ENCODE measurements at places on chromosomes 11 and 22. TPM values are rescaled to one million over a fixed set of nuclear protein-coding genes. Genes with fewer than 3 reads are reported as not detected.

GRCh38 chr11:7846003-7846402 is 49.3 kb upstream of the OR5P2 start:
- DNase-seq = no peak

C22orf31 gene
- not detected for total RNA-seq

- no peak for DNase-seq
These were observed 149.1 kb downstream of the CTTN start for GRCh38 chr11:70547386-70547785.

DNA sequence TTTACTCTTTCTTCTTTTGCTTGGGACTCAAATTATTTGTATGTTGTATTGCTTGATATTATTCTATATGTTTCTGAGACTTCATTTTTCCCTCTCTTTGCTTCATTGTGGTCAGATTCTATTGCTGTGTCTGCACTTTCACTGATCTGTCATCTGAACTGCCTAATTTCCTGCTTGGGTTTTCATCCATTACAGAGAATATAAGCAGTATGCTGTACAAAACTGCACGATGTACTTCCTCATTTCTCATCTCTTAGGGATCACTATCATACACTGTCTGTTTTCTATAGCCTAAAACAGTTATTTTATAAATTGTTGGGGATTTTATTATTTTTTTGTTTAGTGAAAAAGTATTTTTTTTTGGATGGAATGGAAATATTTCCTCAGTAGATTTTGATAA is 736.7 kb upstream of the ANO5 start:
- no peak for DNase-seq

DNA sequence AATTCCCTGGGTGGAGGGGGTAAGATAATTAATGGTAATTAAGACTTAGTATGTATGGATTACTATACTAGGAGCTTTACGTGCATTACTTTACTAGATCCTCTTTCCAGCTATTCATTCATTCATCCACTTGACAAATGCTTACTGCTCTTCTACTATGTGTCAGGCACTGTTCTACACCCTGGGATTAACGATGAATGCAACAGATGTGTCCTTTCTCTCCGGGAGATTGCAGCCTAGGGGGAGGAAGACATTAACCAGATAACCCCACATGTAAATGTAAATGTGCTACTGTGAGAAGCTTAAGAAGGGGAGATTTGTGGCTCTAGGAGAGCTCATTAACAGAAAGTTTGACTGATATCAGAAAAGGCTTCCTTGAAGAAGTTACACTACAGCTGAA is 1.7 kb downstream of the ANKK1 start:
- DNase-seq = no peak

DNA sequence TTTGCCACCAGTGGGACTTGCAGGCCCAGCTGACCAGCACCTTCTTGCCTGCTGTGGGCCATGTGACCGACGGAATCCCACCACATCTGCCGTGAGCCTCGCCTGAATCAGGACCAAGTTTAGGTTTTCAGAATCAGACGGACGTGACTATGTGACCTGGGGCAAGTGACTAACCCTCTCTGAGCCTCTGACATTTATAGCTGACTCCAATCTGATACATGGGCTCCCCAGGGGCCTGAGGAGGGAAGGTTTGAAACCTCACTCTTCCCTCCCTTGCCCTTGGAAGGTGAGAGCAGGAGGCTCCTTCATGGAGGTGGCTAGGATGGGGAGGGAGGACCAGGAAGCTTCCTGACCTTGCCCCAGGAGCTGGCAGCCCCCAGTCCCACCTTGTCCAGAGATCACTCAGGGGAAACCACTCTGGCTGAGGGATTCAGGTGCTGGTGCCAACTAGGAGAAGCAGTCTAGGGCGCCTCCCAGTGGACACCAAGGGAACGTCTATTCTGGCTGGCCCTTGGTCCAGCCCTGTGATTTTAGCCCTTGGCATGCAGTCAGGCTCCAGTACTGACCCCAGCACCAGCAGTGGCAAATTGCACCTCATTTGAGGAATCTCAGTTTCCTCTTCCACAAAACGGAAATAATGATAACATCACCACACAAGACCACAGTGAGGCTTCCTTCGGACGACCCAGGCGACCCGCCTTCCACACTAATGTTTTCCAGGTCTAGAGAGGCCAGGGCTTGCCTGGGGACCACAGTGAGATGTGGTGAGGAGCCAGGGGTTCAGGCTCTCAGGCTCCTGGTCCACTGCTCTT is 47.2 kb upstream of the SYT7 start:
- DNase-seq = no peak

- DNase-seq = no peak
These were observed 10.6 kb downstream of the FREY1 start for GRCh38 chr11:45896422-45896984.

CTSF gene
- total RNA-seq = 195 TPM

C11orf97 gene
- not detected for total RNA-seq

DNA sequence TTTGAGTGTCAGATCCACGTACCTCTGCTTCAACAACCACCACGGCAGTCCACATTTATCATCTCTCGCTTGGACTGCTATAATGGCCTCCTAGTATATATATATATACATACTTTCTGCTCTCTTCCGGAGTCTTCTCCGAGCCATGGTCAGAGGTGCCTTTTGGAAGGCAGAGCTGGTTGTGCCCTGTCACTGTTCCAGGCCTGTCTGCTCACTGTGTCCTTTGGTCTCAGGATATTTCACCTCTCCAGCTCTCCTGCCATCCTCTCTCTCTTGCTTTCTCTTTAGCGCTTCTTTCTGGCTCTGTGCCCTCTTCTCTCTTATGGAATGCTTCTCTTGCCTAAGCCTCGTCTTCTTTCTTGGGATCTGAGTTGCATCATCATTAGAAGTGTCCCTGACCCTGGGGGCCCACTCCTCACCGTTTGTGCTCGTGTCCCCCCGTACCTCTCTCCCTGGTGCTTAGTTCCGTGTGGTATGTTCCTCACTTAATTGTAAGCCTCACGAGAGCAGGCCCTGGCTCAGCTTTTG is 86.1 kb upstream of the RASSF10 start:
- DNase-seq = no peak

DNA sequence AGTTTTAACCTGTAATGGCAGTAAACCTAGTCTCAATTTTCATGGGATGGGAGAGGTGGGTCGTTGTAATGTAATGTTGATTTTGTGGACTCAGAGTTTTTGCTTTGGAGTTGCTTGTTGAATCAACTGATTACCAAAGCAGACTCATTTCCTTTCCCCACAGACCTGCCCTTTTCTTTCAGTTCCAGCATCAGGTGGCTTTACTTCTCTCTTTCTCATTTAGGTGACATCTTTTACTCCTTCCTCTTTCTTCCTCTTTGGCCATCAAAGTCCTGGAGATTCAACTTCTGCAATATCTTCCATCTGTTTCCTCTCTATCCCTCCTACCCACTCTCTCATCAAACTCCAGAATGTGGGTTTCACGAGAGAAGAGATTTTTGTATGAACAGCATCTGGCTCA is 313.9 kb downstream of the TMEM135 start:
- DNase-seq = no peak

DNA sequence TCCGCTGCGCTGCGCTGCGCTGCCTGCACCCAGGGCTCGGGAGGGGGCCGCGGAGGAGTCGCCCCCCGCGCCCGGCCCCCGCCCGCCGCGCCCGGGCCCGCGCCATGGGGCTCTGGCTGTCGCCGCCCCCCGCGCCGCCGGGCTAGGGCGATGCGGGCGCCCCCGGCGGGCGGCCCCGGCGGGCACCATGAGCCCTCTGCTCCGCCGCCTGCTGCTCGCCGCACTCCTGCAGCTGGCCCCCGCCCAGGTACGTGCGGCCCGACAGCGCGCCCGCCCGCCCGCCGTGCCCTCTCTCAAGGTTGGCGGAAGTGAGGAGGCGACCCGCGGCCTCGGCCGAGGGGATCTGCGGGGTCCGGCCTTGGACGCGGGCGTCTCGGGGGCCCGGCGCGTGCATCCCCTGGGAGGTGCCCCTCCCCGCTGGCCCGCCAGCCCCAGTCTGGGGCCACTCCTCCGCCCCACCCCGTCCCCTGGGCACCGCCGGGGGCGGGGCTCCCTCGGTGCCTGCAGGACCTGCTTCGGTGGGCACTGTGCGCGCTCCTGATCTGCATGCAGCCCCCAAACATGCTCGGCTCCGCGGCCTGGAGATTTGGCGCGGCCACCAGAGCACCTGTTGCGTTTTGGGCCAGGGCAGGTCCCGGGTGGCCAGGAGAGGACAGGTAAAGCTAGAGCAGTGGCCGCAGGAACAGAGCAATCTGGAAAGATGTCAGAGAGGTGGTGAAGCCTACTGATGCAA is 429 bp downstream of the VEGFB start:
- no peak for DNase-seq

- no peak for DNase-seq
These were observed 29.1 kb downstream of the ST3GAL4 start for GRCh38 chr11:126384449-126385070.

RASD2 gene
- 18.8 TPM for total RNA-seq

DNA sequence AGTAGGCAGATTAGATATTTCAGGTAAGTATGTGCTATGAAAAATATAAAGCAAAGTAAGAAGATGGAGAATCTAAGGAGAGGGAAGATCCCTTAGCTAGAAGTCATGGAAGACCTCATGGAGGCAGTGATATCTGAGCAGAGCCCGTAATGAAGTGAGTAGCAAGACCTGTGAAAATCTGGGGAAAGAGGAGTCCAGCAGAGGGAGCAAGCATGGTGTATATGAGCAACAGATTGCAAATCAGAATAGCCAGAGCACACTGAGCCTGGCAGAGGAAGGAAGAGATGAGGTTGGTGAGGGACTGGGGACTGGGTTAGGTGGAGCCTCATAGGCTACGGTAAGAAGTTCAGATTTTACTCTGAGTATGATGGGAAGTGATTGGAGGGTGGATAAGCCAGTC is 9.4 kb downstream of the LHFPL7 start:
- no peak for DNase-seq

- DNase-seq = no peak
These were observed 40.2 kb downstream of the BIRC2 start for GRCh38 chr11:102387043-102387781.

DNA sequence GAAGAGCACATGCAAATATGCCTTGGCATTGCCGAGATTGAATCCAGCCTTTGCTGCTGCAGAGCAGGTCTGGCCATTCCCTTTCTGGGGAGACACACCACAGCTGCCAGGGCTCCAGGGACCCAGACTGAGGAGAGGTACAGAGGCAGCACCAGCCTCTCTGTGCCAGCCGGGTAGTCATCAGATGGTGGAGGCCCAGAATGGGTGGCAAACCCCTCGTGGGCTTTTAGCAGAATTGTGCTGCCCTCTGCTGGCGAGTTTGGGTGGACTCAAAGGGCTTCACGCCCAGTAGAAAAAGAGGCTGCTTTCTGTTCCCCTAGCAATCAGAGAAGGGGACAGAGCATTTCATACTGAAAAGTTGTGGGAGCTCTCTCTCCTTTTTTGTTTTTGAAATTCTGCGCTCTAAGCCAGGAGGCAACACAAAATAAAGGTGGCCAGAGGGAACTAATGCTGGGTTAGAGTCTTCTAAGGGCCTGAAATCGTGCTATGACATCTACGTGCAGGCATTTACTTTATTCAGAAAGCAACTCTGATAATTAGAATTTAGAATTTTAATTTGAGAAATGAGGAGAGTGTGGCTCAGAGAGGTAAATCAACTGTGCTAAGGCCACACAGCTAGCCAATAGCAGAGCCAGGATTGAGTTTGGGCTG is 158.8 kb upstream of the NAV2 start:
- DNase-seq = peak; percentile 50

KREMEN1 gene
- total RNA-seq = 13.9 TPM

- DNase-seq = no peak
These were observed 13.9 kb downstream of the MUC15 start for GRCh38 chr11:26558190-26558589.

PRRG4 gene
- 5.1 TPM for total RNA-seq

DNA sequence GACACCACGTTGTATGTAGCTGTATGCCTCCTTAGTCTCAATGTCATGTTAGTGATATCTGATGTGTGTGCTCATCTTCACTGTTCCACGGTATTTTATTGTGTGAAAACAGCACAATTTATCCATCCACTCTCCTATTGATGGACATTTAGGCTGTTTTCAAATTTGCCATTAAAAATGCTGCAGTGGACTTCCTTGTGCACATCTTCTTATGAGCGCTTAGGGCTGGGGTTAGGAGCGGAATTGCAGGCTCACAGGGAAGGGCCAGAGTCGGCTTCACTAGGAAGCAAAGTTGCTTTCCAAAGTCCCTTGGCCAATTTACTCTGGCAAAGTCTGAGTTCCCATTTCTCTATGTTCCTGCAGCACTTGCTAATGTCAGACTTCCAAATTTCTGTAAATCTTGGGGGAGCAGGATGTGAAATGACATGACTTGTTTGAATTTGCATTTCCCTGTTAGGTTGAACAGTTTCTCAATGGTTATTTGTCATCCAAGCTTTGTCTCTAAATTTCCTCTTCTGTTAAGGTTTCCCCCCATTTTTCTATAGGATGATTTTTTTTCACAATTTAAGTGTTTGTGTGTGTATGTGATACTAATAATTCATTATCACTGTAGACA is 75.4 kb downstream of the MYEOV start:
- DNase-seq = no peak

- no peak for DNase-seq
These were observed 52.3 kb downstream of the RASSF10 start for GRCh38 chr11:13061294-13061990.

CADM1 gene
- total RNA-seq = 6.1 TPM

CCDC73 gene
- 0.28 TPM for total RNA-seq

DNA sequence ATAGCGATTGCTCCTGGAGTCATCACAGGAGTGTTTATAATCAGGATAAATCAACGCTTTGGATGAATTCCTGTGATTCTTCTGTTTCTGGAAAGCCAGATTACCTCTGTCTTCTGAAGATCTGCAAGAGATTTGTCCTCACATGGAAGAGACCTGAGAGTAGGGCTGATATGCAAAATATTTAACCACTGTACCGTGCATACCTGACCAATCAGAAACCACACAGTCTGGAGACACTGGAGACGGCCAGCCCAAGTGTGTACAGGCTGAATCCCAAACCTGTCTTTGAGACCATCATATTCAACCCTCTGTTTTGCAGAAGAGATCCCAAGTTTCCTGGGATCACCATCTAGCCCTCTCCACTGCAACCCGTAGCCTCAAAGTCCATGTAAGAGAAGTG is 50.4 kb upstream of the WT1 start:
- no peak for DNase-seq

DNA sequence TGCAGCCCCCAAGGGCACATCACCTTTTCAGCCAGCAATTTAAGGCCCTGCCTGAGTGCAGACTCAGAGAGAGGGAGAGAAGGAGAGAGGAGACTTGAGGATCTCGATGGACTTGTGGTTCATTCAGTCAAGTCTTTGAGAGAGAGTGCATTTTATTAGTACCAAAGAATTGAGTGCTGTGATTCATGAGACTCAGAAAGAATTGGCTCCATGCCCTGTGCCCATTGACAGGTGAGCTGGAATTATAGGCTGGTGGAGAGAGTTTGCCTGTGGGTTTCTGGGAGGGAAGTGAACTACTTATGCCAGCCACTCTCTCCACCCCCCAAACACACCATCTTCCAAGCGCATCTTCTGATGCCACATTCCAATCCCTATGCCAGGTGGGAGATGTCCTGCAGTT is 236.8 kb downstream of the MN1 start:
- DNase-seq = no peak

- no peak for DNase-seq
These were observed 117.4 kb downstream of the DBX1 start for GRCh38 chr11:20042811-20043341.

DNA sequence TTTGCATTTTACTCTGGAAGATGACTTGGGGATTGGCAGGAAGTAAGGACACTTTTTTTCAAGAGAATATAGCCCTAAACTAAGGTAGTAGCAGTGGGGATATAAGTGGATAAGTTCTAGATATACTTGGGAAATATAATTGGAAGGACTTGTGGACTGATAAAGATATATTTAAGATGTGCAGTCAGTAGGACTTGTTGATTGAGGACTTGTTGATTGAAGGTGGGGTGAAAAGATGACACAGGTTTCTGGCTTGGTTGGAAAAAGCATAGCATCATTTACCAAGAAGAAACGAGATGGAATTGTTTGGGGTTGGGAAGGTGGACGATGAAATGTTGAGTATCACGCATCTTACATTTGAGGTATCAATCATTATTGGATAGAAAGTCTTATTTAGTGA is 1.5 kb upstream of the TAF10 start:
- no peak for DNase-seq

All from thoracic aorta (tissue), 2 donors.